ENCODE measurements at places on chromosomes 4 and X.
A peak's percentile ranks its signal among the peaks of the same experiment; 100 is the strongest.

GRCh38 chrX:18698737-18699650, 8.5 kb upstream of the PPEF1 start:
- DNase-seq = no peak
- no peak overlapping the region for H3K4me3 ChIP-seq
- H3K27ac ChIP-seq = no peak overlapping the region
- H3K36me3 ChIP-seq = no peaks in the 10 kb centered on the region
- H3K4me1 ChIP-seq = no peaks in the 10 kb centered on the region

GRCh38 chr4:10841697-10842096, 157.1 kb upstream of the CLNK start:
- no peaks in the 10 kb centered on the region for H3K36me3 ChIP-seq
- H3K27ac ChIP-seq = no peak overlapping the region
- no peak for DNase-seq

DNA sequence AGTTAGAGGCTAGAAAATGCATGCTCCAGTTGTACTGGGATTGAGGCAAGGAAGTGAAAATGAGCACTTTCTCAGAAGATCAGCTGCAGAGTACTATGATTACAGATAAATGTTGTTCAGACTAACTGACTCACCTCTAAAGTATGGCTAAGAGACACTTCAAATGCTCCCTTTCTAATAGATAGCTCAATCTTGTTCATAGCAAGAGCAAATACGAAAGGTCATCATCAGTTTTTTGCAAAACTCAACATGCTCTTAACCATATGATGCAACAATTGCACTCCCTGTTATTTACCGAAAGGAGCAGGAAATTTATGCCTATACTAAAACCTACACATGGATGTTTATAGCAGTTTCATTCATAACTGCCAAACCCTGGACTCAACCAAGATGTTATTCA, 838.4 kb upstream of the INTU start:
- DNase-seq = no peak
- H3K4me1 ChIP-seq = no peaks in the 10 kb centered on the region
- no peaks in the 10 kb centered on the region for H3K36me3 ChIP-seq
- H3K4me3 ChIP-seq = no peak overlapping the region

DNA sequence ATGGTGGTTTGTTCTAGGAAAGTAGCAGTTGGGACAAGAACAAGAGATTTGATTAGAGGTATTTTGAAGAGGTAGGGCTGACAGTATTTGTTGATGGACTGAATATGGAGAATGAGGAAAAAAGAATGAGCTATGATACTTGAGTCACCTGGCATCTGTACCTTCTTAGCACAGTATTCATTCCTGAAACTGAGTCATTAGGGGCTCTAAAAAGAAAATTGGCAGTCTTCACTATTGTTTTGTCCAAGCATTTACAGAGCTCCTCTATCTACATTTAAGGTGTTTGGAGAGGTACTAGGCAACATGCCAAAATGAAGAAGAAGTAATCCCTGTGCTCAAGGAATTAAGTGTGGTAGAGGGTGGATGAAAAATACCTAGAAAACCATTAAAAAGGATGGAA, 165.8 kb downstream of the SHROOM4 start:
- no peaks in the 10 kb centered on the region for H3K4me1 ChIP-seq
- no peaks in the 10 kb centered on the region for H3K27me3 ChIP-seq

DNA sequence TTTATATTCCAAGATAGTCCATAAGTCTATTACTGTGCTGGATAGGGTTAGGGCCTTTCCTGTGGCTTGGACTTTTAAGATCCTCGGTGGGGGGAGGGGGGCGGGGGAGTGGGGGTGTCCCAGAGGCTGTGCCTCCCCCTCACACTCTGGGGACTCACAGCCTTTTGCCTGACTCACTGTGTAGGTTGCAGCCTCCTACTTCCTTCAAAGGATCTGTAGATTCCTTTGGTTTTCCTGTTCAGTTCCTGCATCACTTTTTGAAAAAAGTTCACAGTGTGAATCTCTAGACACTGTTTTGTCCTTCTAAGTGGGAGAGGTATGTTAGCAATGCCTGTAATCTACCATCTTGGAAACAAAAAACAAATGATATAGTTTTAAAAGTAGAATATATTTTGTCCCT, 999.9 kb downstream of the GLUD2 start:
- no peaks in the 10 kb centered on the region for H3K36me3 ChIP-seq
- no peak overlapping the region for H3K4me3 ChIP-seq
- DNase-seq = no peak
- H3K4me1 ChIP-seq = no peaks in the 10 kb centered on the region

GRCh38 chrX:54182864-54183613, at the start of gene FAM120C:
TSS of gene FAM120C (minus strand) at chrX:54183254. CDS start at chrX:54183198, 56 bp downstream.
- no peaks in the 10 kb centered on the region for H3K36me3 ChIP-seq
- H3K4me1 ChIP-seq = peaks cover 20% of the 10 kb centered on the region
- H3K4me3 ChIP-seq = peak within 1 kb of the TSS; percentile 56
- DNase-seq = no peak
- H3K27me3 ChIP-seq = no peaks in the 10 kb centered on the region

GRCh38 chrX:117996918-117997480, 119.6 kb downstream of the KLHL13 start:
- H3K36me3 ChIP-seq = no peaks in the 10 kb centered on the region
- no peak overlapping the region for H3K27ac ChIP-seq
- no peaks in the 10 kb centered on the region for H3K27me3 ChIP-seq

- H3K4me1 ChIP-seq = no peaks in the 10 kb centered on the region
- H3K27me3 ChIP-seq = no peaks in the 10 kb centered on the region
- DNase-seq = no peak
Measured at GRCh38 chr4:86757468-86757867, 91.7 kb downstream of the SLC10A6 start.

- H3K36me3 ChIP-seq = no peaks in the 10 kb centered on the region
- H3K27ac ChIP-seq = no peak within 1 kb of the TSS
- no peaks in the 10 kb centered on the region for H3K4me1 ChIP-seq
Measured at GRCh38 chr4:73998040-73999011, at the start of gene CXCL5. TSS of gene CXCL5 (minus strand) at chr4:73998677. CDS start at chr4:73998581, 96 bp downstream.
